ENCODE measurements at places on chromosomes 12 and 14.

DNA sequence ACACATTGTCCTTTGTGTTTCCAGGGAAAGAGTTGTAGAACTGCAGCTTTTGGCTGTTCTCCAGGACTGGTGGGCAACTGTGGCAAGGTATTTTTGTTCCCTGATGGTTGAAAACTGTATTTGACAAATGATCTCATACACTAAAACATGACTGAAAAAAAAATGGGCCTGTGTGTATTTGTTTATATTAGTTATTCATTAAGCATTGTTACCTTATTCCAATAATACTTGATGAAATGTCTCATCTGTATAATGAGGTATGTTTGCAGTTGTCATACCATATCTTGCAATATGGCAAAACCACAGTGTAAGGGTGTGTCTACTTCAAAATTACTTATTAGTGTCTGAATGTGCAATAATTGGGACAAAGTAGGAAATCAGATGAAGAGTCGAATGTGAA, 479.4 kb upstream of the NOVA1 start:
- H3K27ac ChIP-seq, result no peak overlapping the region
- H3K27me3 ChIP-seq, result no peaks in the 10 kb centered on the region
- no peak for DNase-seq

DNA sequence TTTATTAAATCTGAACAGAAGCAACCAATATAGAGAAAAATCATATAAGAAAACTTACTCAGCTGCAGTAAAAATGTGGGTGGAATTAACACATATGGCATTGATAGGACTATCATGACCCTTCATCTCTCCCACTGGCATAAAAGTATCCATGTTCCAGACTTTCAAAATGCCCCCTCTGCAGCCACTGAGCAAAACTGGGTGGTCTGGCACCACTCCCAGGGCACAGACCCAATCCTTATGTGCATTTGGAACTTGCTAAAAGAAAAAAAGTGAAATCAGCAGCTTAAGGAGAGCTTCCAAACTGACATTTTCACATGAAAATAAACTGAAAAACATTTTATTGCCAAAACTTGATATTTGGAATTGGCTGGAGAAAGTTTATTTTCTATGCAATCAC, 141.5 kb downstream of the KIF21A start:
- H3K27me3 ChIP-seq, result no peaks in the 10 kb centered on the region
- H3K27ac ChIP-seq, result no peak overlapping the region
- H3K4me1 ChIP-seq, result no peaks in the 10 kb centered on the region
- H3K4me3 ChIP-seq, result no peak overlapping the region
- DNase-seq, result no peak

- H3K36me3 ChIP-seq, result no peaks in the 10 kb centered on the region
- H3K27ac ChIP-seq, result no peak overlapping the region
- DNase-seq, result no peak
- no peaks in the 10 kb centered on the region for H3K4me1 ChIP-seq
- H3K27me3 ChIP-seq, result no peaks in the 10 kb centered on the region
These were observed 31.0 kb downstream of the DRAM1 start for GRCh38 chr12:101908395-101908794.

- peaks cover 7% of the 10 kb centered on the region for H3K4me1 ChIP-seq
- H3K27me3 ChIP-seq, result no peaks in the 10 kb centered on the region
- no peak overlapping the region for H3K27ac ChIP-seq
- no peak for DNase-seq
- H3K4me3 ChIP-seq, result no peak overlapping the region
These were observed 337.9 kb downstream of the DAD1 start for GRCh38 chr14:22251090-22251489.

GRCh38 chr12:1768615-1769014, 51.8 kb upstream of the LRTM2 start:
- no peaks in the 10 kb centered on the region for H3K36me3 ChIP-seq
- no peak for DNase-seq
- no peak overlapping the region for H3K4me3 ChIP-seq
- H3K4me1 ChIP-seq, result no peaks in the 10 kb centered on the region
- no peaks in the 10 kb centered on the region for H3K27me3 ChIP-seq
- no peak overlapping the region for H3K27ac ChIP-seq

DNA sequence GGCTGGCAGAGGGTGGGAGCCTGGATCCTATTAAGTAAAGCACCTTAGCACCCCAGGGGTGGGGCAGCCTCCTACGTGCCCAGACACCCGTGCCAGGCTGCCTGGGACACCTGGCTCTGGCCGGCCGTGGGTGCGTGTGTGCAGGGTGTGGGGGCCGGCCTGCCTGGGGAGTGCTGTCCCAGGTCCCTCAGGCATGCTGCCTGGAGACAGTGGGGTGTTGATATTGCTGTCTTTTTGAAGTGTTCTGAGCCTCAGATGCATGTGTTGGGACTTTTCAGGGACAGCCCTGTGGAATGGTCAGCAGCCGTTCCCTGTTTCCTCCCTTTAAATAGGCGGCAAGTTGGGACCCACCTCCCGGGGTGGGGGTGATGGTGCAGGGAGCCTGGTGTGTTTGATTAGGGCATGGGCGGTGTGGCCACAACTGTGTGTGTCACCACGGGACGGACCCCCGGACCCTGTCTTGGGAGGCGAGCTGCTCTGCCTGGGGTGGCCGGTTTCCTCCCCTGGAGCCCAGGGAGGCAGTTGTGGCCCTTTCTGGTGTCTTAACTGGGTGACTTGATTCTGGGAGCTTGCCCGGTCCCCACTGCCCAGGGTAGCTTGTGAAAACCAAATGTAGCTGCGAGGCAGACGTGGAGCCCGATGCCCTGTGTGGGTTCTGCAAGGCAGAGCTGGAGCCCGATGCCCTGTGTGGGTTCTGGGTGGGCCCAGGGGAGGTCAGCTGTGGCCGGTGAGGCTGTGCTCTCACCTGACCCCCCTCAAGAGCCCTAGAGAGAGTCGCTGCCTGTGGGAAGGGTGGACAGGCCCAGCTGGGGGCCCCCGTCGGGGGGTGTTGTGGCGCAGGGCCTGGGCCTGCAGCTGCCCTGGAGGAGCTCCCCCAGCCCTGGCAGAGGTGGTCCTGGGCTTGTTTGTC, 8.2 kb downstream of the ULK1 start:
- H3K4me1 ChIP-seq, result no peaks in the 10 kb centered on the region
- H3K27me3 ChIP-seq, result no peaks in the 10 kb centered on the region
- no peak for DNase-seq
- no peaks in the 10 kb centered on the region for H3K36me3 ChIP-seq

GRCh38 chr12:88509347-88509746, 70.9 kb downstream of the KITLG start:
- no peak overlapping the region for H3K27ac ChIP-seq
- H3K4me3 ChIP-seq, result no peak overlapping the region
- H3K36me3 ChIP-seq, result peaks cover 9% of the 10 kb centered on the region
- H3K4me1 ChIP-seq, result no peaks in the 10 kb centered on the region

GRCh38 chr14:31990926-31991572, 86.1 kb upstream of the ARHGAP5 start:
- H3K27ac ChIP-seq, result no peak overlapping the region
- DNase-seq, result peak; percentile 82
- no peaks in the 10 kb centered on the region for H3K36me3 ChIP-seq
- no peak overlapping the region for H3K4me3 ChIP-seq
- H3K4me1 ChIP-seq, result peaks cover 14% of the 10 kb centered on the region

DNA sequence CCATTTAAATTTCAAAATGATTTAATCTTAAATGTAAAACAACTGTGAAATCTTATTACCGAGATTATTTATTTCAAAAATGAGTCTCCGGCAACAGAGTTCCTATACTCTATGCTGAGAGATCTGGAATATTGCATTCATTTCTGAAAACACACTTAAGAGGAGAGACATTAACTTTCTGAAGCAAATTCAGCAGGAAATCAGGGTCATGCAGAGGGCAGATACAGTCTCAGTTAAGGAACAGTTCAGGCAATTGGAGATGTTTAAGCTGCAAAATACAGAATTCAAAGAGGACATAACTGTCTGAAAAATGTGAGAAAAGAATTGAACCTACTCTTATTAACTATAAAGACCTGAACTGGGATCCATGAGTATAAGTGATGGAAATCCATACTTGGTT, 320.7 kb downstream of the PAWR start:
- no peaks in the 10 kb centered on the region for H3K36me3 ChIP-seq
- no peaks in the 10 kb centered on the region for H3K27me3 ChIP-seq
- DNase-seq, result no peak

GRCh38 chr14:63992858-63993257, 140.1 kb downstream of the SYNE2 start:
- no peaks in the 10 kb centered on the region for H3K4me1 ChIP-seq
- DNase-seq, result no peak
- H3K4me3 ChIP-seq, result no peak overlapping the region
- H3K36me3 ChIP-seq, result no peaks in the 10 kb centered on the region

- H3K4me3 ChIP-seq, result no peak overlapping the region
- no peaks in the 10 kb centered on the region for H3K36me3 ChIP-seq
- no peaks in the 10 kb centered on the region for H3K4me1 ChIP-seq
- no peak overlapping the region for H3K27ac ChIP-seq
- peak; percentile 51 for DNase-seq
These were observed 220.5 kb upstream of the ATXN7L3B start for GRCh38 chr12:74317078-74317601.

GRCh38 chr12:131628766-131629448, 82.0 kb upstream of the SFSWAP start:
- H3K4me3 ChIP-seq, result no peak overlapping the region
- H3K27ac ChIP-seq, result no peak overlapping the region
- no peaks in the 10 kb centered on the region for H3K36me3 ChIP-seq
- no peak for DNase-seq

- H3K4me3 ChIP-seq, result no peak overlapping the region
- no peaks in the 10 kb centered on the region for H3K27me3 ChIP-seq
- no peaks in the 10 kb centered on the region for H3K36me3 ChIP-seq
- H3K4me1 ChIP-seq, result peaks cover 25% of the 10 kb centered on the region
- H3K27ac ChIP-seq, result peak overlapping the region; percentile 64
These were observed 113.5 kb downstream of the C12orf75 start for GRCh38 chr12:105443802-105444652.

DNA sequence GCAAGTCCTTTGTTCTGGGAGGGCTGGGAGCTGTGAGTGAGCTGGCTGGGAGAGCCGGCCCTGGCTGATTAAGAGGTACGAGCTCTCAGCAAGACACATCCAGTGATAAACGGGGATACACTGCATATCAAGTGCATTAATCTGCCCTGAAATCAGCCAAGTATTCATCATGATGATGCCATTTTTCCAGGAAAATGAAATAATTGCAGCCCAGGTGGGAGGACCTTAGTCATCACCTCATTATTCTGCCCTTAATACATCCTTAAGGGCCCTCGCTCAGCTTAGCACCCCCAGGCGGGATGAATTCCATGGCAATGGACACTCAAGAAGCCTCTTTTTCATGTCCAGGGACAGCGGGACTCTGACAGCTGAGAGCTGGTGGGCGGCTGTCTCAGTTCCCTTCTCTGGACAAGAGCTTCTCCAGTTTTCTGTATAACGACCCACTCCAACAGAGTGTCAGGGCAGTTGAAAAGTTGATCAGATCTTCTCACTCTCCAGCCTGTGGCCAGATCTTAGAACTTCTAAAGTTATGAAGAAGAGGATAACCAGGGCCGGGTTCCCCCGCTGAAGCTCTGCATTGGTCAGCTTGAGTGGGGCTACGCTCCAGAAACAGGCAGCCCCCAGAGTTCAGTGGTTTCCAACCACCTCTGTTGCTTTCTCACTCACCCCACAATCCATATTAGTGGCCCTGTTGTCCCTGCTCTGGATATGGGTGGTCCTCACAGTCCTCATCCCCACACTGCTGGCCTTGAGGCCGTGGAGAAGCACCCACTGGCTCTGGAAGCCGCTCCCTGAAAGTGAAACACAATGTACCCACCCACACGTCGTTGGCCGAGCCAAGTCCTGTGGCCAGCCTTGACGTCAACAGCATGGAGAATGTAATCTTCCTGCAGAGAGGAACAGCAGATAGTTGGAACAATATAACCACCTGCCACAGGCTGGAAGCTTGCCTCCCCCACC, 306.2 kb upstream of the DIO3 start:
- no peaks in the 10 kb centered on the region for H3K4me1 ChIP-seq
- H3K4me3 ChIP-seq, result no peak overlapping the region
- H3K36me3 ChIP-seq, result no peaks in the 10 kb centered on the region
- H3K27me3 ChIP-seq, result no peaks in the 10 kb centered on the region

- H3K4me1 ChIP-seq, result peaks cover 11% of the 10 kb centered on the region
- no peak for DNase-seq
- no peaks in the 10 kb centered on the region for H3K36me3 ChIP-seq
- H3K27ac ChIP-seq, result peak overlapping the region; percentile 100
These were observed 927 bp upstream of the LRP6 start for GRCh38 chr12:12267742-12268200.

DNA sequence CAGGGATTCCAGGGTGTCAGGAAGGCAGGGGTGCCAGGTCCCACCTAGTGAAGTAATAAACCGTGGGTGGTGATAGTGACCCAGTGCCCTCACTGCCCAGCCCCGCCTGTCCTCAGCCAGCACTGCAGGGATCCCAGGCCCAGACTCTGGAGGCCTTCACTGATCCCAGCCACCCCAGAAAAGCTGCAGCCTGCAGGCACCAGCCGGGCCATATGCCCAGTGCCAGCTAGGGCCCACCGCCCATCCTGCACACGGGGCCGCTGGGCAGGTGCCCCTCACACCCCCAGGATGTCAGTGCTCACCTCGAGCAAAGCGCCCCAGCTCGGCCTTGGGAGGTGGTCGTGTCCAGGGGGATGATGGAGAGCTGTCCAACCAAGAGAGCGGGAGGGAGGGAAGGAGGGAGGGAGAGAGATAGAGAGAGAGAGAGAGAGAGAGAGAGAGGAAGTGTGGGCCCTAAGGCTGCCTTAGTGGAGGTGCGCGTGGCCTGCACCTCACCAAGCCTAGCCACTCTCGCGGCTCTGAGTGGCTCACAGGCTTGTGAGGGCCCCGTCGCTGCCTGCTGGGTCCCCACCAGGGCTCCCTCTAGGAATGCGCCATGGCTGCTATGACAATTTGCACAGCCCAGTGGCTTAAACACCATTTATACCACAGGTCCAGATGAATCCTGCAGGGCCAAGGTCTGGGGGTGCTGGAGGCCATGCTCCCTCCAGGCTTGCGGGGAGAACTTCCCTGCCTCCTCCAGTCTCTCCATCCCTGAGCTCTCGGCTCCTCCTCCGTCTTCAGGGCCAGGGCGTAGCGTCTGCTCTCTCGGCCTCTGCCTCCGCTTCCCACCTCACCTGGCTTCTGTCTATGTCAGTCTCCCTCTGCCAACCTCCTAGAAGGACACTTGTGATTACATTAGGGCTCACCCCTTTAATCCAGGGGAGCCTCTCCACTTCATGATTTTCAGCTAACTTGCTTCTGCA, 401.0 kb downstream of the TMEM121 start:
- no peaks in the 10 kb centered on the region for H3K27me3 ChIP-seq
- no peaks in the 10 kb centered on the region for H3K36me3 ChIP-seq
- H3K4me3 ChIP-seq, result no peak overlapping the region
- no peaks in the 10 kb centered on the region for H3K4me1 ChIP-seq
- no peak overlapping the region for H3K27ac ChIP-seq

DNA sequence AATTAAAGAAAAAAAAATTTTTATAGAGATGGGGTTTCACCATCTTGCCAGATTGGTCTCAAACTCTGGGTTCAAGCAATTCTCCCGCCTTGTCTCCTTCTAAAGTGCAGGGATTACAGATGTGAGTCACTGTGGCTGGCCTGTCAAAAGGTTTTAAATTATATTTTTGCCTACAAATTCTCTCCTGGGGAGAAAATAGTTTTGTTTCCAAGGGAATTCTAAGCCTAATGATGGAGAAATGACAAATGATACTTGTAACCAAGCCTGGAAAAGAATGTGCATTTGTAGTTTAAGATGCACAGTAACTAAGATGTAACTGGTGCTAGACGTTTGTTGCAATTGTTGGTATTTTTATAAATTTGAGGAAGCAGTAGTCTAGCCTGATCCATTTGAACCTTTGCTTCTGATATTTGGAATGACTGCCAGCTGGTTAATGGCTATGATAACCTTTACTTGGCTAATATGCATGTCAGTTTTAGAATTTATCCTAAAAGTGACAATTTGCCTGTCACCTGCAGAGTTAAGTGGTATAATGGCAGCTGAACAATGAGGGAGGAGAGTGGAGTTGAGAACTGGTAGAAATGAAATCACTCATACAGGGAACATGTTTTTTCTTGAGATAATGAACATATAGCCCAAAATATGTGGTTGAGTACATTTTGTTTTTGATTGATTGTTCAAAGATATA, 148.0 kb downstream of the FUT8 start:
- no peak overlapping the region for H3K27ac ChIP-seq
- H3K36me3 ChIP-seq, result peaks cover 6% of the 10 kb centered on the region
- DNase-seq, result peak; percentile 77
- H3K4me1 ChIP-seq, result no peaks in the 10 kb centered on the region
